ENCODE measurements at places on chromosomes 13 and 19.
A peak's percentile ranks its signal among the peaks of the same experiment; 100 is the strongest.

- DNase-seq = peak; percentile 76
Measured at GRCh38 chr19:18446811-18447359, 9.0 kb upstream of the ISYNA1 start.

- DNase-seq = no peak
Measured at GRCh38 chr13:66154976-66155375, 1075.2 kb downstream of the PCDH9 start.

DNA sequence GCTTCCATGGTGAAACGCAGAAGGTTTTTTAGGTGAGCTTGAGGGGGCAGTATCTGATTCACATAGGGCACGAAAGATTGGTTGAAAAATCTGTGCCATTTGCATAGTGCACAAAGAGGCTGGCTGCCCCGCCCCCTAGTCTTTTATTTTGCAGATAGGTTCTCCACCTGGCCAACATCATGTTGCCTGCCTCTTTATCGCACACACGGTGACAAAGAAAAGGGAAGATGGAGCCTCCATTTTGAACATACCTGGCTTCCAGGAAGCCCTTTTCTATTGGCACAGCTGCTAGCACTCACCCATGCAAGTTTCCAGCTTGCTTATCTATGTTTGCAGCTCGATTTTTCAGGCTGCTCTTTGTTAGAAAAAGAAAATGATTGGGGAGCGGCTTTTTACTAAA, 316.2 kb upstream of the KLHL1 start:
- peak; percentile 39 for DNase-seq

DNA sequence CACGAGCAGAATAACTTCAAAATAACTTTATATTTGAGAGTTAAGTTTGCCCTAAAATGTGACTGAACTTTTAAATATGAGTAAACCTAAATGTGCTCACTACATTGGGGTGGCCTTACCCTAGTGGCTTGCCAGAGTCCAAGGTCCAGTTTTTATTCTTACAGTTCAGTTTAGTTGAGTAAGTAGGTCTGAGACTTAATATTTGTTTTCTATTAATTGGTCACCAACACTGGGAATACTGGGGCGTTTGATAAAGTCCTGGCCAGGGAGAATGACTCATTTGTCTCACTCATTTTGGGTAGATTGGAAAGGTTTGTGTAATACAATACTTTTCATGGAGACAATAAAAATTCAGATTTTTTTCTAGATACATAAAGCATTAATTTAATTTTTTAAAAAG, 127.8 kb upstream of the SPATA13 start:
- no peak for DNase-seq

DNA sequence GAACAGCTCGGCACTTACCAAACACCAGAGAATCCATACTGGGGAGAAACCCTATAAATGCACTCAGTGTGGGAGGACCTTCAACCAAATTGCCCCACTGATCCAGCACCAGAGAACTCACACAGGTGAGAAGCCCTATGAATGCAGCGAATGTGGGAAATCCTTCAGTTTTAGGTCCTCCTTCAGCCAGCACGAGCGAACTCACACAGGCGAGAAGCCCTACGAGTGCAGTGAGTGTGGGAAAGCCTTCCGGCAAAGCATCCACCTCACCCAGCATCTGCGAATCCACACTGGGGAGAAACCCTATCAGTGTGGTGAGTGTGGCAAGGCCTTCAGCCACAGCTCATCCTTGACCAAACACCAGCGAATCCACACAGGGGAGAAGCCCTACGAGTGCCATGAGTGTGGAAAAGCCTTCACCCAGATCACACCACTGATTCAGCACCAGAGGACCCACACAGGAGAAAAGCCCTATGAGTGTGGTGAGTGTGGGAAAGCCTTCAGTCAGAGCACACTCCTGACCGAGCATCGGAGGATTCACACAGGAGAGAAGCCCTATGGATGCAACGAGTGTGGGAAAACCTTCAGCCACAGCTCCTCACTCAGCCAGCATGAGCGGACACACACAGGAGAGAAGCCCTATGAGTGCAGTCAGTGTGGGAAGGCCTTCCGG, 8.3 kb downstream of the ZNF135 start:
- no peak for DNase-seq

- no peak for DNase-seq
Measured at GRCh38 chr13:111120913-111121312, 5.8 kb downstream of the ARHGEF7 start.

DNA sequence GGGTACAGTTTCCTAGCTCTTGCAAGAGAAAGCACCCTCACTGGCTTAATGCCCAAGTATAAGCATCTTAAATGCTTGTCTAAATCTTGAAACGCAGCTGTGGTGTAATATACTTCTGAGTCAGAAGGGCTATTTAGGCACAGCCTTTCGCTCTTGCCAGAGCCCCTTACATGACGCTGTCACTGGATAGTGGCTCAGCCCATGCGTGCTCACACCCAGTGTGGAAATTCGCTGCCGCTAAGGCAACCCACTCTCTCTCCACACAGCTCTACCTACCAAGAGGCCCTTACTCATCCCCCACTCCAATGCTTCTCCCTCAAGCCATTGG, 24.0 kb downstream of the UQCRFS1 start:
- no peak for DNase-seq

DNA sequence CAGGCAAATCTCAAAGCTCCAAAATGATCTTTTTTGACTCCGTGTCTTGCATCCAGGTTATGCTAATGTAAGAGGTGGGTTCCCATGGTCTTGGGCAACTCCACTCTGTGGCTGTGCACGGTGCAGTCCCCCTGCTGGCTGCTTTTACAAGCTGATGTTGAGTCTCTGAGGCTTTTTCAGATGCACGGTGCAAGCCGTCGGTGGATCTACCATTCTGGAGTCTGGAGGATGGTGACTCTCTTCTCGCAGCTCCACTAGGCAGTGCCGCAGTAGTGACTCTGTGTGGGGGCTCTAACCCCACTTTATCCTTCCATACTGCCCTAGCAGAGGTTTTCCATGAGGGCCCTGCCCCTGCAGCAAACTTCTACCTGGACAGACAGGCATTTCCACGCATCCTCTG, 266.8 kb upstream of the GPC6 start:
- DNase-seq = no peak

- DNase-seq = no peak
Measured at GRCh38 chr19:6097911-6098310, 12.4 kb downstream of the RFX2 start.

- peak; percentile 64 for DNase-seq
Measured at GRCh38 chr19:44878120-44878865, 12.8 kb upstream of the TOMM40 start.

DNA sequence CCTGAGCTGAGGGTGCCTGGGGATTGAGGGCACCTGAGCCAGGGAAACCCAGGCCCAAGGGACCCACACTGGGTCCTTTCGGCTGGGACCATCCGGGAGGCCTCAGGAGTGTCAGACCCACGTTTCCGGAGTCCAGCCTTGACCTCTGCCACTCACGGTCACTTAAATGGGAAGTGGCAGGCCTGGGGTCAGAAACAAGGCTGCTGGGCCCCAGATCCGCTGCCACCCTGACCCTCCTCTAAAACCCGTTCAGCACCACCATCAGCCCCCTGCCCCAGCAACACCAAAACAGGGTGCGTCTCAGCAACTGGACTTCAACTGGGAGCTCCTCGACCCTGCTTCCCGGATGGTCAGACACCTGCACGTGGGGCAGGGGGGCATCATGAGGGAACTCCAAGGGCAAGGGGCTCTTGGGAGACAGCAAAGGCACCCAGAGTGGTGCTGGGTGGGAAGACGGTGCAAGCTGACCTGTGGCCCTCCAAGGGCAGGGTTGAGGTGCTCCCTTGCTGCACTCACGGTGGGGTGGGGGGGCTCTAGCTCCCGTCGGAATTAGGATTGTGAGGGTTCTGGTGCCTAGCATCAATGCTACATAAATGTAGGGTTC, 1.2 kb upstream of the PLPP2 start:
- no peak for DNase-seq

DNA sequence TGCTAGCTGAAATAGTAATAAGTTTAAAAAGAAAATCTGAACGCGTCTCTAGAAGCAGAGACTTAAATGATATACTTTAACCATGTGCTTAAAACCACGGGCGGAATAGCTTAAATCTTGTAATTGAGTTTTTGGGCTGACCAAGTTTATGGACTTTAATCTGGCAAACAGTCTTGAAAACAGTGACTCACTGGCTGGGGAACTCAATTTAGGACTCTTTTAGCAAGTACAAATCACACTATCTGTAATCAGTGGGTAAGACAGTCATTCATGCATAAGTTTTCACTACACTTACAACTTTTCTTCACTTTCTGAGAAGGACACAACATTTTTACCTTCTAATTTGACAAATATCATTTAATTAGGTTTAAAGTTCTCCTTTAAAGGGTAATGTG, 26.8 kb downstream of the ZNF627 start:
- no peak for DNase-seq

DNA sequence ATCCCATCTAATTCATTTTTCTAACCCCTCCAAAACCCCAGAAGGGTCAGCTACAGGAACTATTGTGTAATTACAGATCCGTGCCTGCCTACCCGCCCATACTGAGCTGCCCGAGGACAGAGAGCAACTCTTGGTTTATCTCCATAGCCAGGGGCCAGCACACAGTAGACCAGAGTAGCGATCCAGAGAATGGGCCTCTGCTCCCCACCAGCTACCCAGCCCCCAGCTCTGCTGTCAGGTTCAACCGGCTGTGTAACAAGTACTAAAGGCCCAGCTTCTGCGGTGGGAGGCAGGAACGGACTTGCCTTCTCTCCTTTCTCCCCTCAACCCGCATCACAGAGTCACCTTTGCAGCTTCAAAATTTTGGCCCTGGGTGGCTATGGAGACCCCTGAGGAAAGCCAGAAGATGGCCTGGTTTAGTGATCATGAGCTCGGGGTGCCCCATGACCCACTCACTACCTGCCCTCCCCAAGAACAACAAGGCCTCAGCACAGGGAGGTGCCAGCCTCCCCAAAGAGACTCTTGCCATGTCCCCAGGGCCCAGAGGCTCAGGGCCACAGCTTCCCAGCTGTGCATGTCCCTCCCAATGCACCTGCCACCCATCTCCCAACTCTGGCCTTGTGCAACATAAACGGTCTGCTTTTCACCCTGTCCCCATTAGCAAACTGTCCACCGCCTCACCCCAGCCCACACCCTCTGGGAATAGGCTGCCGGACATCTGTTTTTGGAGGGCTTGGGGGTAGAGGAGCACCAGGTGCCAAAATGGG, 5.7 kb downstream of the CALM3 start:
- no peak for DNase-seq

- DNase-seq = no peak
Measured at GRCh38 chr13:96473526-96474180, 383.7 kb downstream of the HS6ST3 start.

- no peak for DNase-seq
Measured at GRCh38 chr19:13906910-13907309, 909 bp downstream of the CC2D1A start.

DNA sequence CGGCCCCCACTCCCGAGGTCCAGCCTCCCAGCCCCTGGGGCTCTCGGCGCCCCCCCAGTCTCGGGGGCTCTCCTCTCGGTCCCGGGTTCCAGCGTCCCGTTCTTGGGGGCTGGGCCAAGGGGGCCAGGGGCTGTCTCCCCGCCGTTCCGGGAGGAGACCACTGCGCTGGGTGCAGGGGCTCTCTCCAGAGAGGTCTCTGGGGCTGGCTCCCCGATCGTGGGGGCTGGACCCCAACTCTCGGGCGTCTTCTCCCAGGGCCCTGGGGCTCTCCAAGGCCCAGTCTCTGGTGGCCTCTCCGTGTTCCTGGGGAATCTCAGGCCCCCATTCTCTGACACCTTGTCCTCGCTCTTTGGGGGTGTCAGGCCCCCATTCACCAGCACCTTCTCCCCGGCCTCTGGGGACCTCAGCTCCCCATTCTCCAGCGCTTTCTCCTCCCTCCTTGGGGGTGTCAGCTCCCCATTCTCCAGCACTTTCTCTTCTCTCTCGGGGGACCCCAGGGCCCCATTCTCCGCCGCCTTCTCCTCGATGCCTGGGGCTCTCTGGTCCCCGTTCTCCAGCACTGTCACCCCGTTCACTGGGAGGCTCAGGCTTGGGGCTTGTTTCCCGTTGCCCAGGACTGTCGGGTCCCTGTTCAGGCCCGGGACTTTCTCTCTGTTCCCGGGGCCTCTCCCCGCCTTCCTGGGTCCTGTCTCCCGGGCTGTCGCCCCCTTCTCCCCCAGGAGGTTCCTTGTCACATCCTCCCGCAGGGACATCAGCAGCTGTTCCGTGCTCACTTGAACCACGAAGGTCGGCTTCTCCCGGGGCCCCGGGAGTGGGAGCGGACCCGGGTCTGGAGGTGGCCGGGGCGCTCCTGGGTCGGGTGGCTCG, 13.7 kb downstream of the LMTK3 start:
- DNase-seq = no peak

DNA sequence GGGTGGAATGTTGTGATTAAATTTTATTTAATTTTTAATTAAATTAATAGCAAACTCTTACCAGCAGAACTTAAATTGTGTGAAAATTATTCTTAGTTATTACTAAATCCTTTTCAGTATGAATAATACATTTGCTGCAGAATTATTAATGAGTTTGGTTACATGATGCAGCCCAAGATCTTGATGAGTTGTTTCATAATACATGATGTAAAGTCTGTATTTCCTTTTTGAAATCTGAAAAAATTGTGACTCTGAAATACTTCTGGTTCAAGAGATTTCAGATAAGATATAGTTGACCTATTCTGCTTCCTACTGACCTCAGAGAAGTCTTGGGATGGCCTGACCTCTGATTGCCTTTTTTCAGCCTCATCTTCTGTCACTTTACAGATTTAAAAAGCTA, 11.1 kb downstream of the SAE1 start:
- no peak for DNase-seq

DNA sequence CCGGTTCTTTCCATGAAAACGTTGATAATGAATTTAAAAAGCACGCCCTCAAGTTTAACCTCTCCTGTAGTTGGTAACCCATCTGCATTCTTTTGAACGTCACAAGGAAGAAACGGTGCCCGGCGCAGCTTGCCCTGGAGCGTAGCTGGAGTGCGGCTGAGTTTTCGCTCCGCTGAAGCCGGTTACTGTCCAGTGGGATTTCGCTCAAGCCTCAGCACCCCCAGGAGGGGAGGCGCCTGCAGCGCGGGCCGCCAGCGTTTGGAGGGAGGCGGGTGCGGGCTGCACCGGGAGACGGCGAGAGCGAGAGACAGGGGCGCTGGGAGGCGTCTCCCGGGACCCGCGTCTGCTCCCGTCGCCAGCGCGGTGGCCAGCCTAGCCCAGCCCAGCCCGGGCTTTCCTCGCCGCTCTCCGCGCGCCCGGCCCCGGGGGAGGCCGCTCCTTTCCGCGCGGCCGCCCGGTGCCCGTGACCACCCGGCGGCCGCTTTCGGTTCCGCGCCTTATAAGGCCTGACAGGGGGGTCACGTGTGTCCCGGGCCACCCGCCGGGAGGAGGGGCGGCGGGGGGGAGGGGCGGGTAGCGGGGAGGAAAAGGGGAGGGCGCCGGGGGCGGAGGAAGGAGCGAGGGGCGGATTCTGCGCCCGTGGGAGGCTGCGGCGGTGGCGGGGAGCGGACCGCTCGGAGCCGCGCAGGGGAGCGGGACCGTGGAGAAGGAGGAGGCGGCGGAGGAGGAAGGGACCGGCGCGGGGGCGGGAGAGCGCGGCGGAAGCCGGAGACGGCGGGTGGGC, 8.3 kb upstream of the DGKH start:
- DNase-seq = peak; percentile 90

- no peak for DNase-seq
Measured at GRCh38 chr13:27135023-27135422, 36.6 kb downstream of the USP12 start.
